ENCODE measurements at places on chromosomes 12 and 14.

- no peak for DNase-seq
These were observed 31.5 kb downstream of the CCNK start for GRCh38 chr14:99512571-99513182.

DNA sequence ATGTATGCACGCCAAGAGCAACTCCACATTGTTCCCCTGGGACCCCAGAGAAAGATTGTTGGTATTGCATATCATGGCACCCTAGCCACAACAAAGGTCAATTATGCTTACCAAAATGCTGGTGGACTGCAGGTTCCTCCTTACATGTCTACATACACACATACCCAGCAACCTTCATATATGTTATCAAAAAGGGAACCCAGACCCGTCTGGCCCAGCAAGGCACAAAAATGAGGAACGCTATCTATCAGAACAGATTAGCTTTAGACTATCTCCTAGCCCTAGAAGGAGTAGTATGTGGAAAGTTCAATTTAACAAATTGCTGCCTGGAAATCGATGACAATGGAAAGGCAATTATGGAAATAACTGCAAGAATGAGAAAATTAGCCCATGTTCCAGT, 61.5 kb downstream of the DHRS2 start:
- no peak for DNase-seq

DNA sequence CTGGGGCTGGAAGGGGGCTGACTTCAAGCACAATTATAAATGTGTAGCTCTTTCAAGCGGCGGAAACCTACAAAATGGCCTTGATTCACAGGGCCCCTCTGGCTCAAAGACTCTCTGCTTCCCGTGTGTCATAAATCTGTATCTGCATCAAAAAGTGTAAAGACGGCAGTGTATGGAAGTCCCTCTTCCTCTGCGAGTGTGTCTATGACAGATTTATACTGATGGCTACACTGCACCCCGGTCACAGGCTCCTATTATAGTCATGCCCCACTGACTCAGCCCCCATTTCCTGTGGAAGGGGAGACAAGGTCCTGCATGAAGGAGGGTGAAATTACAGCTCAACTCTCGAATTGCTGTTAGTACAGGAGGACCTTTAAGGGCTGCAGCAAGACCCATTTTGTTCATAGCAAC, 68.6 kb downstream of the HMGA2 start:
- DNase-seq, result no peak

GRCh38 chr12:106136263-106136662, 2.5 kb downstream of the NUAK1 start:
- DNase-seq, result peak; percentile 89

DNA sequence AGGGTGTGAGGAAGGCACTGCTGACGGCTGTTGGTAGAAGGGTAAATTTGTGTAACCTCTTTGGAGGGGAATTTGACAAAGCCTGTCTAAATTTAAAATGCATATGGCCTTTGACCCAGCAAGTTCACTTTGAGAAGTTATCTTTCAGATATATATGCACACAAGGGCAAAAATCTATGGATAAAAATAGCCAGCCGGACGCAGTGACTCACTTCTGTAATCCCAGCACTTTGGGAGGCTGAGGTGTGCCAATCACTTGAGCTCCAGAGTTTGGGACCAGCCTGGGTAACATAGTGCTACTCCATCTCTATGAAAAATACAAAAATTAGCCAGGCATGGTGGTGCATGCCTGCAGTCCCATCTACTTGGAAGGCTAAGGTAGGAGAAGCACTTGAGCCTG, 13.4 kb downstream of the UBC start:
- no peak for DNase-seq

DNA sequence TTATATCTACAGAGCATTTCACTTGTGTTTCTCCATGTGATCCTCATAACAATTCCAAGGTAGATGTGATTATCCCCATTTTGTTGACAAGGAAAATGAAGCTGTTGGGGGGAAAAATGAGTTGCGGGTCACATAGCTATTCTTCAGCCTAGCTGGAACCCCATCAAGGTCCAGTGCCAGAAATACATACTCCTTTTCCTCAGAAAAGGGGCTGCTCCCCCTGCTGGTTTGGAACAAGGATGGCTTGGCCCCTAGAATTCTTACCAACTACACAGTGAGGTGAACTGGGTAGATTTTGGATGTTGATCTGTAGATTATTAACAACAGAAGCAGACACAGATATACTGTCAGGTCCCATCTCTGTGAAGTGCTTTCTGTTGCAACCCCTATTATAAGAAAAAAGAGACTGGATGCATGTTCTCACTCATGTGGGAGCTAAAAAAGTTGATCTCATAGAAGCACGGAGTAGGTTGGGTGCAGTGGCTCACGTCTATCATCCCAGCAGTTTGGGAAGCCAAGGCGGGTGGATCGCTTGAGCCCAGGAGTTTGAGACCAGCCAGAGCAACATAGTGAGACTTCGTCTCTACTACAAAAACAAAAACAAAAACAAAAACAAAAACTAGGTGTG, 8.9 kb downstream of the IKZF4 start:
- no peak for DNase-seq

DNA sequence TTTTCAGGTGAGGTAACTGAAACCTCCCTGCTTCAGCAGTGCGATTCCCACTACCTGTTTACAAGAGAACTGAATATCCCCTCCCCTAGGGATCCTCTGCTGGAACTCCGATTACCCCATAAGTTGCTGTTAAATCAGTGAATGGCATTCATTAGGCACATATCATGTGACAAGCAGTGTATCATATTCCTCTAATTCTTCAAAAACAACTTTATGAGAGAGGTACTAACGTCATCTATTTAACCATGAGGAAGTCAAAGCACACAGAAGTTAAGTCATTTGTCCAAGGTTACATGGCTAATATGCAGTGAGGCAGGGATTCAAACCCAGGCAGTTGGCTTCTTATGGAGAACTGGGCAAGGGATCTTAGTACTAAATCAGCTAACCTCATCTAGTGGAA, 43.9 kb upstream of the PCED1B start:
- DNase-seq, result no peak

GRCh38 chr12:26845984-26846383, 13.0 kb upstream of the ITPR2 start:
- DNase-seq, result no peak

- no peak for DNase-seq
These were observed 851.4 kb upstream of the SEL1L start for GRCh38 chr14:82385048-82385447.

GRCh38 chr14:59081720-59082119, 106.7 kb upstream of the DAAM1 start:
- no peak for DNase-seq

GRCh38 chr12:54134850-54135249, 53.9 kb downstream of the SMUG1 start:
- no peak for DNase-seq

DNA sequence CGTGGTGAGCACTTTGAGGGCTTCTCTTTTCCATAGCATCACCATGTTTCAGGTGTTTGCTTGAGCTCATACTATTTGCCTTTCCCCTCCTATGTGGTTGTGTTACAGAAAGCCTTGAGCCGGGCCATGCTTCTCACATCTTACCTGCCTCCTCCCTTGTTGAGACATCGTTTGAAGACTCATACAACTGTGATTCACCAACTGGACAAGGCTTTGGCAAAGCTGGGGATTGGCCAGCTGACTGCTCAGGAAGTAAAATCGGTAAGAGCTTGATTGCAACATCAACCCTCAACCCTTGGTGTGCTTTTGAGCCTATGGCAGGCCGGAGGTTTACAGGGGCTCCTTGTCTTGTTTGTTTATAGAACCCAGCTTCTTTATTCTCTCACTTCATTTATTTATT, 8.1 kb downstream of the LETMD1 start:
- no peak for DNase-seq

GRCh38 chr12:103169-103981, 36.8 kb downstream of the IQSEC3 start:
- DNase-seq, result no peak

DNA sequence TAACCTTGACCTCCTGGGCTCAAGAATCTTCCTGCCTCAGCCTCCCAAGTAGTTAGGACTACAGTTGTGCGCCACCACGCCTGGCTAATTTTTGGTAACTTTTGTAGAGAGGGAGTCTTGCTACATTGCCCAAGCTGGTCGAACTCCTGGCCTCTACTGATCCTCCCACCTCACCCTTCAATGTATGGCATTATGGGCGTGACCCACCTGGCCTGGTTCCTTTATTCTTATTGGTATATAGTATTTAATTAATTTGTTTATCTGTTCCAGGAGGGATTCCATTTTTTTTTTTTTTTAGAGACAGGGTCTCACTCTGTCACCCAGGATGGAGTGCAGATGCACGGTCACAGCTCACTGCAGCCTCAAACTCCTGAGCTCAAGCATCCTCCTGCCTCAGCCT, 40.9 kb upstream of the EAPP start:
- no peak for DNase-seq

DNA sequence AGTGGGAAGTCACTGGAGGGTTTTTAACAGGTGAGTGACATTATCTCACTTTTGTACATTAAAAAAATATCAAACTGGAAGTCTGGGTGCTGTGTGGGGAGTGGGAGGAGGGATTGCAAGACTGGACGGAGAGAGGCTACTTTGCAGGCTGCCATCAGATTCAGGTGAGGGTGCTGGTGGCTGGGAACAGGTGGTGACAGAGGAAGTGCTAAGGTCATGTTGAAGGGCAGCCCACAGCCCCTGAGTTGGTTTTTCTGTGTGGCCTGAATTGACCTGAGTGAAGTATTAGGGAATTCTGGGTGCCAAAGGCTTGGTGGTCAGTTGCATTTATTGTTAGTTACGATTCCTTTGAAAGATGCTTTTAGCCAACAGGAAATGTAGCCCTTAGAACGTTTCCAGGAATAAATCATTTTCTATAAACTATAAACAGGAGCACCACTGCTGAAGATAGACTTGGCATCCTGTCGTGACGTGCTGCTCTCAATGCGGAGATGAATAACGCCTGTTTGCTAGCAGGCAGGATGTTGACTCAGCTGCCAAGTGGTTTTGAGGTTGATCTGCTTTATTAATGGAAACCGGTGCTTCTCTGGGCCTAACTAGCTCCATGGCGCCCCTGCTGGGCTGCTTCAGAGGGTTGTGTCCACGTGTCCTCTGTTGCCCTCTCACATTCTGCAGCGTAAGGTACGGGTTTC, 707.5 kb upstream of the TMEM132C start:
- DNase-seq, result no peak

- no peak for DNase-seq
These were observed 9.3 kb downstream of the DGLUCY start for GRCh38 chr14:91123201-91123600.

DNA sequence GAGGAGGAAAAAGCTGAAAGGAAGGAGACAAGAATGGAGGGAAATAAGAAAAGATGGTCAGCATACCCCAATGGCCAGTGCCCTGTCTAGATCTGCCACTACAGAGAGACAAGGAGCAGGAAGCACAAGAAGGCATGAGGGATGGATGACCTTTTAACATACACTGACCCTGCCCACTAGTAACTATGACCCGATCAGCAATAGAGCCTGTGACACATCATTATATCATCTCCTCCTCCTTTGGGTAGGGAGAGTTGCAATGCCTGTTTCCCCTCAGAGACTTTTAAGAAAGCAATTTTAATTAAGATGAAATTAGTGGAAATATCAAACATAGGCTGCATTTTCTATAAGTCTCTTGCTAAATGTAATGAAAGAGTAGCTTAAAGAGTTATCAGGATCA, 4.7 kb upstream of the SLC2A13 start:
- DNase-seq, result no peak

DNA sequence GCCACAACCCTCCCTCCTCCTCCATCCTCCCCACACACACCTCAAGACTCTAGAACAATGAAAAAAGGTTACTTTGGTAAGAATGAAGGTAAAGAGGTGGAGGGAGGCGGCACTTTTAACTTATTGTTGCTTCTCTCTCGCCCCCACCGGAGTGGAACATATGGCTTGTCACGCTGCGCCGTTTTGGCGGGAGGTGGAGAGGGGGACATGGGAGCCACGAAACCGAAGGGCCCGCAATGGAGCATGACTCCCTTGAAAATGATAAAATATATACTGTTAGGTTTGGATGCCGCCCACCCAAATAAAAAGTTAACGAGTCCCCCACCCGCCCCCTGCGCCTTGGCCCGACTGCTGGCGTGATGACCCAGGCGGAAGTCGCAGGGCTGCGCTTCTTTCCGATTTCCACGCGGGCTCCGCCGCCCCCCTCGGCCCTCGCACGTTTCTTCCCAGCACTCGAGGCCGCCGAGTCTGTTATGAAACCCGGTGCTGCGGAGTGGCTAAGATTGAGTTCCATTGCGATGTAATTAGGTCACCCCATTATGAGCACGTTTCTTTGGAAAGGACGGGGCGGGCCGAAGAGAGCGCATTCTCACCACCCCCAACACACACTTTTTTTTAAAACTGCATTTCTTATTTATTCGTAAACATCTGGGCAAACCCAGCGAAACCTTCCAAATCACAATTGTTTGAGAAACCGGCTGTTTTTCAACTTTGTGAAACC, 1.4 kb upstream of the ZFP36L1 start:
- DNase-seq, result peak; percentile 96

DNA sequence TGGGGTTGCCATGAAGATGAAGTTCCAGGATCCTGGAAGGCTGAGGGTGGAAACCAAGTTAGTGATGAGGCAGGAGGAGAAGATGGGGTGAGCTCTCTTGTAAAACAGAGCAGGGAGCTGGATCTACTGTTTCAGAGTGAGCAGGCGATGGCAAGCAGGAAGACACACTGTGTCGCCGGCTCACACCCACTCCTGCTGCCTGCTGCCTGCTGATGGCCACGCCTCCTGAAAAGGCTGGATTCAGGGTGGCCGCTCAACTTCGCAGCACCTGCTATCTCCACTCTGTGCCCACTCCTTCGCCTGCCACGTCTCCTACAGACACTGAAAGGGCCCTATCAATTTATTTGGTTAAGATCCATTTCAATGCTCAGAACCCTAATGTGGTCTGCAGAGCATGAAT, 96.1 kb downstream of the RBM19 start:
- no peak for DNase-seq

DNA sequence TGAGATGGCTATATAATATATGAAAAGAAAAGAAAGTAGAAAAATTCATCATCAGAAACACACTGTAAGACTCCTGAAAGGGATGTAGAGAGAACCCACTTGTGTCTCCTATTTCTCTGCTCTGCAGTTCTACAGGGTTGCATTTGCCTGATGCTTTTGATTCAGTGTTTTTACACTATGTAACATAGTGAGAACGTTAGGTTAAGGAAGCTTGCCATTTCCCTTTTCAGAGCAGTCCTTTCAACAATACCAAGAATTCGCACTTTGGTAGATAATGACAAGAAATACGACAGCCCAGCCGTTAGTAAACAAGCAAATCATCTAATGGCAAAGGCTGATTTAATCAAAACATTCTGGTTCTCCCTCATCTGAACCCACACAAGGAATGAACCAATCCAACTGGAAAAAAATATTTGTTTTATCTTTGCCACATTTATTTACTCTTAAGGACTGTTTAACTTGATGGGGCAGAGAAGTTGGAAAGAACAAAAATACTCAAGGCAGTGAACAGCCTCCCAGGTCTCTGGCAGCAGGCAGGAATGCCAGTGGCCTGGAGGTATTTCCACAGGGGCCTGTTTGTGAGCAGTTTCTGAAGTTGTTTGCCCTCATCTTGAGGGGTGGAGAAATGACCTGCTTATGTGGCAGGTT, 30.8 kb upstream of the SOCS2 start:
- DNase-seq, result no peak

DNA sequence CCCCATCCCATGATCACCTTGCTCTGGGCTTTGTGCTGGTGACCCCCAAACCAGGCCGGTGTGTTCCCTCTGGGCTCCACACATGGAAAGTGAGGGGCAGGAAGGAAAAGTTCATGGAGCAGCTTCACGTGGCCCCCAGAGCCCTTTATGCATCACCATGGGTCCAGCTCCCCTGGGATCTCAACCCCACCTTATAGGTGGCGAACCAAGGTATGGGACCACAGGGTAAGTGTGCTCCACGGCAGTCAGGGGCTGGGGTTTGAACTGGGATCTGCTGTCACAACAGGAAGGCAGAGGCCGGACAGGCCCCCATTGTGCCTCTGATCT, 7.4 kb upstream of the BEGAIN start:
- DNase-seq, result no peak
